Right kidney (tissue), 9 donors: ENCODE measurements at places on chromosomes 12 and 14.

DNA sequence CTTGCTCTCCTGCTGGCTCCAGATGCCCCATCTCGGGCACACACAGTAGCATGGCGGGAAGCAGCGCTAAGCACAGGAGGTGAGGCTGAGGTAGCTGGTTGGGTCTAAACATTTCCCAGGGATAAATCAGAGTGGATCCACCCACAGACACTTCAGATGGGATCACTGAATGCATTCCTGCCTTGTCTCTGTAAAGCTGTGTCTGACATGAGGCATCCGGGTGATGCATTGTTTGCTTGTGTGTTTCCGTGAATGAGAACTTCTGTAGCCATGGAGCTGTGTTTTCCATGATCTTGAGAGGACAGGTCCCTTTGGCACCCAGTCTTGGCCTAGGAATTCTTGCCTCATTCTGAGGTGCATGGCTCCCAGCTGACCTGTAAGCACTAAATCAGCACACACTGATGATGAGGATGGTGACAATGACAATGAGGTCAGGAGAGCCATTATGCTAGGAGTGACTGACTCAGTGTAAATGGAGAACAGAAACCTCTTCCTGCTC lies 6.7 kb upstream of the KRT75 start:
- DNase-seq: no peak

DNA sequence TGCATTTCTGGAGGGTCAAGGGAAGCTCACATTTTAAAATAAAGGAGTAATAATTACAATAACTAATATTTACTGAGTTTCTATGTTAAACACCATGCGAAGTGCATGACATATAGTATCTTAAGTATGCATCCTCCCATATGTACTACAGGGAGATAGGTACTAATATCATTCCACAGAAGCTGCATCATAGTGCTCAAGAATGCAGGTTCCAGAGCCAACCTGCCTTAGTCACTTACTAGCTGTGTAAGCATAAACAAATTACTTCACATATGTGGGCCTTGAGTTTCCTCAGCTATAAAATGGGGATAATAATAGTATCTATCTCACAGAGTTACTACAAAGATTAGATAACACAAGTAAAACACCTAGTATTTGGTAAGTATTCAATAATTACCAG lies 18.3 kb downstream of the ARMH4 start:
- no peak for DNase-seq

GRCh38 chr14:69816216-69816615 lies 19.2 kb upstream of the SLC10A1 start:
- no peak for DNase-seq

GRCh38 chr14:35470755-35471154 lies 63.2 kb upstream of the INSM2 start:
- DNase-seq: no peak

DNA sequence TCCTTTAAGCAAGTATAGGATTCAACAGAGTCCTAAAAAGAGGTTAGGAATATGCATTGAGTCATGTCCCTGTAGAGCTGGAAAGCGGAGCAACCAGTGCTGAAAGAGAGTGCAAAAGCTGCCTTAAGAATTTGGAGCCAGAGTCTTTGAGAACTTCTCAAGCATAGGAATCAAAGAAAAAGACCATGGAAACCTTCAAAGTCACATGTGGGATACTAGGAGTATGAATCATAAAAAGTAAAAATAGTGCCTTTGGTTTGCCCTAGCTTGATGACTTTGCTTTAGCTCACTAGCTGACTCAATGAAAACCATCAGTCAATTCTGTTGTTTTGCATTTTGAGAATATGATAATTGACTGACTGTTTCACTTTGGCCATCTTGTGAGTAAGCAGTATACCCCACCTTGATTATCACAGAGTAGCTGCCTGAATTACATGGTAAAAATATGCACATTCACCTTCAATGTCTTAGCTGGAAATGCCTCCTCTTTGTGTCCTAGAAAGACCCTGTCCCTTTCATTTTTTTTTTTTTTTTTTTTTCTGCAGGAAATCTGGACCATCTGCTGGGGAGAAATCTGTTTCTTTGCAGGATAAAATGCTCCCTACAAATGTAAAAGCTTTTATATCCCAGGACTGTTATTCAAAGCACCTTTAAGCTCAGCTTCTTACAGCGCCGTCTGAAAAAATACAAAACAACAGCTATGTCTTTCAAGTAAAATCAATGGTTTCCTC lies 248.6 kb upstream of the KRR1 start:
- no peak for DNase-seq

- DNase-seq: no peak
Measured at GRCh38 chr14:67313153-67313552, 46.5 kb downstream of the ATP6V1D start.

GRCh38 chr12:51598156-51598555 lies 7.1 kb downstream of the SCN8A start:
- no peak for DNase-seq

DNA sequence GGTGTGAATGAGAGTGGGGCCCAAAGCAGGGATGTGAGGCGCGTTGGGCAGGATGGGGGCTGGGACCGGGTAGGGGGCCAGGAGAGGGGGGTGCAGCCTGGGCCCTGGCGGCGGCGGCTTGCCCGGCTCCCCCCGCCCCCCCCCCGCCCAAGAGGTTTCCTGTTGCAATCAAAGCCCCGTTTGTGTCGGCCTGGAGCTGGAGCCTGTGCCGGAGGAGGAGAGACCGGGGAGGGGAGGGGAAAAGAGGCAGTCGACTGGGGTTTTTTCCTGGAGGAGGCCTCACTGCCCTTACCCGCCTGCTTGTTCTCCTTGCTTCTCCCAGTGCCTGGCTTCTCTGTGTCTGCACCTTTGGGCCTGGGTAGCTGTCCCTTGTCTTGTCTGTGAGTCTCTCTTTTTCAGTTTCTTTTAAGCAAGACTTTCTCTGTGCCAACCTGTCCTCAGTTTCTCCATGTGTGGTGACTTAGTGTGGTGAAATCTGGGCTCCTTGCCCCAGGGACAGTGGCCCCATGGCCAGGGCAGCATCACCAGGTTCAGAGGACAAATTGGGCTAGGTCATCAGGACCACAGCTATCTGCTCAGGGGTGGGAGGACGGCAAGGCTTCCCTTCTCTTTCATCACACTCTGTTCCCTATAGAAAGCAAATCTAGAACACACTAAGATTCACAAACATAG lies 8.5 kb downstream of the RARG start:
- no peak for DNase-seq

GRCh38 chr12:49865782-49866135 lies 22.9 kb upstream of the BCDIN3D start:
- DNase-seq: no peak

DNA sequence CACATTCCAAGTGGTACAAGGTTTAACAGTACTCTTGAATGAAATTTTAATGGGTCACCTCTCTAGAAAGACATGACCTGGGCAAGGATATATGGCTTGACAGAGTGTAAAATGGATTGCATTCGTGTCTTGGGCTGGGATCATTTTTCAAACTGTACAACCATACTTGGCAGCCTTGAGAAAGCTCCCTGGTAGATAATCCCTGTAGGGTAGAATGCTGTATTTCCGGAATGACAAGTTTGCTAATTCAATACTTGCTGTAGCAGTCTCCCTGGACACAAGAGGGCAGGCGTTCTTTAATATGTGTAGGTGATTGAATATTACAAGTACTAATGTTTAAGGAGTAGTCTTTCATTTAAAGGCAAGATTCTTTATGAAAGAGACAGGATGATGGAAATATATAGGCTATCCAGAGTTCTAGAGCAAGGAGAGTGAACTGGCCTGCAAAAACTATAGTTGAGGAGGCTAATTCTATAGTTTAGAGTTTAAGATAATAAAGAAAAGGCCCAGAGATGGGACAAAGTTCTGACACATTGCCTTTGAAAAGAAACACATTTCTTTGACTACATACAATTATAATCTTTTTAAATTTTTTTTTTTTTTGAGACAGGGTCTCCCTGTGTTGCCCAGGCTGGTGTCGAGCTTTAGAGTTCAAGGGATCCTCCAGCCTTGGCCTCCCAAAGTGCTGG lies 53.4 kb downstream of the PLBD1 start:
- no peak for DNase-seq

- peak; percentile 89 for DNase-seq
Measured at GRCh38 chr12:1795785-1796514, 24.4 kb upstream of the LRTM2 start.

- DNase-seq: no peak
Measured at GRCh38 chr14:62957562-62957961, 87.7 kb downstream of the KCNH5 start.

- DNase-seq: no peak
Measured at GRCh38 chr14:49621114-49621881, 699 bp downstream of the MGAT2 start.

DNA sequence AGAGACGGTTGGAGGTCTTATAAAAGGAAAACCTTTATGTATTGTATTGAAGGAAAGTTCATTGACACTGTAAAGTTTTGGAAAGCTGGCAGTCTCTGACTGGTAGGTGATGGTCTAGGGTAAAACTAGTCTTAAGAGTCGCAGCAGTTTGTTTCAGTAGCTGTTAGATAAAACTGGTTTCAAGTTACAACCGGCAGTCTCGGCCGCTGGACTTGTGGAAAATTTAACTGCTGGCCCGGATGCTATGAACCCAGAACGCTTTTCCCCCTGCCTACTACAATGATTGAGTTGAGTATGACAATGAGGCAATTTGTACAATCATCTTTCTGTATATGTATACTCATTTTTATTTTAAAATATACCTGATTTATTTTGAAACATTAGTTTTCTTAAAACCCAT lies 1426.9 kb downstream of the AACS start:
- DNase-seq: no peak

DNA sequence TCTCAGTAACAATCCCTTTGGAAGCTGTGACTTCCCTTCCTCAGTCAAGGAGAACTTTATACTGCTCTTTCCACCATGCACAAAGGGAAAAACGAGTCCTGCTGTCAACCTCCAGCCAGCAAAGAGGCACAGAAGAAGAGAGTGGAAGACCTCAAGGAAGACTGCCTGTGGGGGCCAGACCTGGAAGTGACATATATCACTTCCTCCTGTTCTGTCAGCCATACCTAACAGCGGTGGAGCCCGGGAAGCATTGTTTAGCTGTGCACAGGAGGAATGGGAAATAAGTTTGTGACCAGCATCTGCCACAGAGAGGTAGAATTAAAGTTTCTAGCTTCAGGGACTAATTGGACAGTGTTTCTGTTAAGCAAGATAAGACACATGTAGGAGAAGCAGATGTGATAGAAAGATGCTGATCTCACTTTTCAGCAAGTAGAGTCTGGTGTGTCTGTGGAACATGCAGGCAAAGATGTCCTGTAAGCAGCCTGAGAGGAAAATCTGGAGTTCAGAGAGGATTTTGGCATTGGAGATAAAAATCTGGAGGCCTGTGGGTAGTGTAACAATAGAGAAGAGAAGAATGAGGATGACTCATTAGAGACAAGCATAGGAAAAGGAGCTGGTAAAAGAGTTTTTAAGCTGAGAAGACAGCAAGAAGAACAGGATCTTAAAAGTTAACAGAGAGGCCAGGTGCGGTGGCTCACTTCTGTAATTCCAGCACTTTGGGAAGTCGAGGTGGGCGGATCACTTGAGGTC lies 141.6 kb upstream of the CPSF6 start:
- DNase-seq: no peak

GRCh38 chr14:31501870-31502269 lies 14.0 kb upstream of the GPR33 start:
- no peak for DNase-seq

DNA sequence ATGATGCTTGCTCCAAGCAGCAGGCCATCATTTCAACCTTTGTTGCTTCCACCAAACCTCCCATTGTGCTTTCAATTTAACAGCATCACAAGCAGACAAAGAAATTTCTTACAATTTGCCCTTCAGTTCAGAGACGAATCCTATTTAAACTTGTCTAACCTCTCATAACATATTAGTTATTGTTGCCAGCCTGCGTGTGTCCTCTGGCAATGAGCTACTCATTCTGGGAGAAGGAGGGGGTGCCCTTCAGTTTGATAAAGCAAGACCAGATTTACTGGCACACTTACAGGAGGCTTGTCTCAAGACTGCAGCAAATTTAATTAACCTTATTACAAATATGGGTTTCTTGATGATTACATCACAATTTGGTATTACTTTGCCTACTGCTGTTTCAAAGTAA lies 203.6 kb upstream of the SOX5 start:
- DNase-seq: no peak

GRCh38 chr12:6224550-6224949 lies 24.4 kb downstream of the CD9 start:
- DNase-seq: no peak

DNA sequence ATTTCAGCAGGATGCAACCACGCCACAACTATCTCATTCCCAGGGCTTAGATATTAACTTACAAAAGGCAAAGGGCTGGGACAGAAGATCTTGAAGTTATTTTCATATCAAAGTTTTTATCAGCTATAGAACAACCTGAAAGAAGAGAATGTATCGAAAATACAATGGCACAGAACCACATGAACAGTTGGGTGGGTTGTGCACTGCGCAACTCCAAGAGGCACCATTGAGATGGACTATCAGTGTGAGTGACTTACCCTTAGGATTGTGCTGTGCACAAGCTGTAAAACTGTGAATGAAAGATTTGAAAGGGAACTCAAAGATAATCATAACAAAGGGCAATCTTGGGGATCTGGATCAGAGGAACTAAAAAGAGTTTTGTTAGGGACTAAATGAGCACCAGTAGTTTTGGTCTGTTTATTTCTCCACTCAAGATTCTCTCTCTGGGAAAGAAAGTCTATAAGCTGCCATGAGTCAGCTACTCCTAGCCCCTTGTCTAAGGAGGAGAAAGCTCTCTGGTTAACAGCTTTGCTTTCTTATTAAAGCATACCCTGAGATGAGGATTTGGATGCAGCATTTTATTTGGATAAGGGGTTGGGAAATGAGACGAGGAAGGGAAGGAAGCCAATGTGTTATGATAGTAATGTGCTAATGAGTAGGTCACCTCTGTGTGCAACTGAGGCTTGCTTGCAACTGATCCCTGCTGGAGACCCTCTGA lies 62.2 kb downstream of the TBX5 start:
- DNase-seq: no peak

DNA sequence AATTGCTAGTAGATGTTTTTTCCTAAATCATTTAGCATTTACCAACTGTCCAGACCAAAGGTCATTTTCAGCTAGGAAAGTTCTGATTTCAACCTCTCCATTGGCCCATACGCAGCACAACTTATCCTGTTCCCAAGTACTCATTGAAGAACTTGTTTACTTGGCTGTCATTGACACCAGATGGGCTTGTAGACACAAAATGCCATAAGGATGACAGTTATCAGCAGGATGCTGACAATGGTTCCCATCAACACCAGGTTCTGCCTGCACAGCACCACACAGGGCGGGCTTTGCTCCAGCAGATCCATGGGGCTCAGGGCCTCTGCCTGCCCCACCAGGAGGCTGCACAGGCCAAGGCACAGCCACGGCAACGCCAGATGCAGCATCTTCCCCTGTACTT lies 36.5 kb upstream of the TMPRSS12 start:
- no peak for DNase-seq

DNA sequence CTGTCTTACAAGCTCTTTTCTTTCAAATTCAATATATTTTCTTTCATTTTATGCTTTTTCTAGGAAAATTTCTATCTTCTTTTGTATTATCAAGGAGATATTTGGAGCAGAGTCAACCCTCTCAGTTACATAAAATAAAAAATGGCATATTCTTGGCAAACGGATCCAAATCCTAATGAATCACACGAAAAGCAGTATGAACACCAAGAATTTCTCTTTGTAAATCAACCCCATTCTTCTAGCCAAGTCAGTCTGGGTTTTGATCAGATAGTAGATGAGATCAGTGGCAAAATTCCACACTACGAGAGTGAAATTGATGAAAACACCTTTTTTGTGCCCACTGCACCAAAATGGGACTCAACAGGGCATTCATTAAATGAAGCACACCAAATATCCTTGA lies 20.6 kb downstream of the PIK3C2G start:
- no peak for DNase-seq
